ENCODE measurements at places on chromosomes 5 and 9.

DNA sequence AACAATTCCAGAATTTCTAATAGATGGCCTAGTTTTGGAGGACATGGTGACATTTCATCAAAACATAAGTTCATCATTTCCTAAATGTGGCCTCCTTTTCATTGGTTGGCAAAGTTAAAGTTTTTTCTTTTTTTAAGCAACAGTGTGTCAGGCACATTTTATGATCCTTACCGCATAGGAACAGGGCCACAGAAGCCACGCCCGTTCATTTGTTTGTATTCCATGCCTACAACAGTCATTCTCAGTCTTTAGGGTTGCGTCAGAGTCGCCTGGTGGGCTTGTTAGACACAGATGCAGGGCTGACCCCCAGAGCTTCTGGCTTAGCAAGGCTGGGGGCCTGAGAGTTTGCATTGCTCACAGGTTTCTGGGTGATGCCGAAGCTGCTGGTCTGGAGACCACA lies 130.2 kb downstream of the HSD17B3 start:
- no peak for DNase-seq

DNA sequence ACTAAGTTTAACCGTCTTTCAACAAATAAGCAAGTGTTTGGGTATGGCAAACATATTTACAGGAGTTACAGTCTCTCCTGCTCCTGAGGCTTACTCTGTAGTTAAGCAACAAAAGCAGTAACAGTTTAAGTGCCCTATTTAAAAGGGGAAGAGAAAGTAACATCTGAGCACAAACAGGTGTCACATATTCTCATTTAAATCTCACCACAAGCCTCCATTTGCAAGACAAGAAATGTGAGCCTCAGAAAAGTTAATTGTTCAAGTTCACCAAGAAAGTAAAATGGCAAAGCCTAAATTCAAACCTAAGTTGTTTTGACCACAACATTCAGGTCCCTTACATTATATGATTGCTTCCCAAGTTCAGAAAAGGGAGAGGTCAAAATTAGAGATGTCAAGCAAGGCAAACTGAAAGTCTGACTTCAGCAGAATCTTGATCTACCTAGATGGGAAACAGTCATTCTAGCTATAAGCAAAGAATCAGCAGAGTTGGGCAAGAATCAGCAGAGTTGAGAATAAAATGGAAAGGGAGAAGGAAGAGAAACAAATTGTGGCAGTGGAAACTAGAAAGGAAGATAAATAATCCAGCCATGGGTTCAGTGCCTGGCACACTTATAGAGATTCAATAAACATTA lies 93.4 kb downstream of the STRBP start:
- no peak for DNase-seq

GRCh38 chr9:110123341-110124095 lies 84.4 kb downstream of the C9orf152 start:
- no peak for DNase-seq

- DNase-seq = no peak
Measured at GRCh38 chr9:93028448-93029006, 30.0 kb upstream of the SUSD3 start.

DNA sequence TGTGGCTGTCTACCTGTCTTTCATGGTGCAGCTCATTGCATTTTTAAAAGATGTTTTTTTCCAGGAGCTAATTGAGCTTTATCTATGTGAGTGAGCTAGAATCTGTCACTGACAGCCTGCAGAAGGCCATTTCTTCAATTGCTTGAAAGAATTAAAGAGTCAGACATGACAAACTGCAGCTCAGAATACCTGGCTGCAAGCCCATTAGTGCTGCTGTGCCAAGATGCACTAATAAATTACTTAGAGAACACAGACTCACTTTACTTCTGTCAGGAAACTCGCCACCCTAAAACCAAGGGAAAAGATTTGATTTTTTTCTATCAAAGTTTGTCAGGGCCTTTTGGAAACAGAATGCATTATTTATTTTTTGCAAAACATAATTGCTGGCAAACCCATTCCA lies 368.3 kb downstream of the CAAP1 start:
- peak; percentile 27 for DNase-seq

- DNase-seq = no peak
Measured at GRCh38 chr9:89822996-89823395, 218.2 kb downstream of the GADD45G start.

- DNase-seq = no peak
Measured at GRCh38 chr9:84860249-84861115, 191.0 kb downstream of the NTRK2 start.

DNA sequence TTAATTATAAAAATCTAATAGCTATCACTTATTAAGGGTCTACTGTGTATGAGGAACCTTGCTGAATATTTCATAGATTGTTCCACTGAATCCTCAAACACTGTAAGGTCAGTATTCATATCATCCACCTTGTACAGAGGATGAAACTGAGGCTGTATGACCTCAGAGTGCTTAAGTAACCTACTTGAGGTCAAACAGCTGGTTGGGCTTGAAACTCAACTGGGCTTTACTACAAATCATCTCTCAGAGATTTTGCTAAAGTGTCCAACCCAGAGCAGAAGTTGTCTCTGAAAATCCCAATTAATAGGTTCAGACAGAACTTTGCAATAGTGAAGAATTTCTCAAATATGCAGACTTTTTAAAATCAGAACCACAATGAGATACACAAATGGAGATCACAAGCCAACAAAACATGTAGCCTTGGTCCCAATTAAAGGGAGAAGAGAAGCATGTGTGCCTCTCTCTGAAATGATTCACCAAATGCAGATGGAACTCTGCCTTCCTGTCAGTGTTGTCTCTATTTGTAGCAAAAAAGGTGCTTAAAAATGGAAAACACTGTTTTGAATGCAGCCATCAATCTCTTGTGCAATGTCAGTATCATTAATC lies 131.4 kb downstream of the FAM114A2 start:
- DNase-seq = no peak

GRCh38 chr5:127101533-127101932 lies 28.2 kb upstream of the C5orf63 start:
- no peak for DNase-seq

- DNase-seq = no peak
Measured at GRCh38 chr9:78103971-78104433, 72.4 kb upstream of the GNAQ start.

All from anterior cingulate cortex (tissue), 58 donors.